ENCODE measurements at places on chromosomes 12 and 14.
A peak's percentile ranks its signal among the peaks of the same experiment; 100 is the strongest.

DNA sequence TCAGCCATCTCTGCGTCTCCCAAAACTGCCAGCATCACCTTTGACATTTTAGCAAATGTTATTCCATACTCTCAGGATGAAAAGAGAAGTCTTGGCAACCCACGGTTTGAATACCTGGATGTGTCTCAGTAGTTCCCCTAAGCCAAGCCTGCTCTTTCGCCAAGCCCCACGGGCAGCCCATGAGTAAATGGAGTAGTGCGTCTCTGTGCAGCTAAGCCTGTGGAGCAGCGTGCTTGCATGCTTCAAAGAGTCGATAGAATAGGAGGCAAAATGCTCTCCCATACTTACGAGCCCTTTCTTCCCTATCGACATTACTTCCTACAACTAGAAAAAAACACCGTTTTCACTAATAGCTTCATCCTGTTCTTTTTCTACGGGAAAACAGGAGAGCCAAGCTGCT, 634.5 kb upstream of the TMEM132C start:
- DNase-seq: no peak

GRCh38 chr12:110824342-110824741, 22.4 kb upstream of the CCDC63 start:
- no peak for DNase-seq

- no peak for DNase-seq
Measured at GRCh38 chr14:68784978-68785533, 7.8 kb downstream of the ZFP36L1 start.

GRCh38 chr12:66665435-66665985, 13.4 kb downstream of the GRIP1 start:
- DNase-seq: no peak

DNA sequence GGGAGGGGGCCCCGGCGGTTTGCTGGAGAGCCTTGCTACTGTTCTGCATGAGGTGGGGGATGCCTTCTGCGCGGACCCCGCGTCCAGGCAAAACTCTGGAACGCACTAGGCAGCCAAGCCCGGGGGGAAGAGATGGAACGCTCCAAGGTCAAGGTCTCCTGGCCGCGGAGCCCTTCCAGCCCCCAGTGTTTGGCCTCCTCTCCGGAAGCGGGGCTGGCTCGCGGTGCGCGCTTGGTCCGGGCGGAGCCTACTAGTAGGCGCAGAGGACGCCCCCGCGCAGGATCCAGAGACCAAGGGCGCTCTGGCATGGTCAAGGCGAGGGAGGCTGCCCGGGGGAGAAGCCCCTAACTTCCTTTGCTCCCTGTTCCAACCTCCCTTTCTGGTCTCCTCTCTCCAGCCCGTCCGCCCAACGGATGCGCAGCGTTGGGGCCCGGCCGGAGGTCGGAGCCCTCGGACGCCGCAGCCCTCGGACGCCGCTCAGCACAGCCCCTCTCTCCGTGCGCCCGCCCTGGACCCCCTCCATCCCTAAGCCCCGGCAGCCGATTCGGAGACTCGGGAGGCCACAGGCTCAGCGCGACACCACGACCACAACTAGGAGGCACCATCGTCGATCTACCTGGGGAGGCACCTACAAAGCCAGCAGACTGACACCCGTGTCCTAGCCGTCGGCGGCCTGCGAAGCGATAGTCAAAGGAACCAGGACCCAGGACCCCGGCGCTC, 669 bp upstream of the KCNK13 start:
- DNase-seq: peak; percentile 28

Data from right hindlimb (tissue), 1 donor.